ENCODE measurements at places on chromosomes 3 and 15.

DNA sequence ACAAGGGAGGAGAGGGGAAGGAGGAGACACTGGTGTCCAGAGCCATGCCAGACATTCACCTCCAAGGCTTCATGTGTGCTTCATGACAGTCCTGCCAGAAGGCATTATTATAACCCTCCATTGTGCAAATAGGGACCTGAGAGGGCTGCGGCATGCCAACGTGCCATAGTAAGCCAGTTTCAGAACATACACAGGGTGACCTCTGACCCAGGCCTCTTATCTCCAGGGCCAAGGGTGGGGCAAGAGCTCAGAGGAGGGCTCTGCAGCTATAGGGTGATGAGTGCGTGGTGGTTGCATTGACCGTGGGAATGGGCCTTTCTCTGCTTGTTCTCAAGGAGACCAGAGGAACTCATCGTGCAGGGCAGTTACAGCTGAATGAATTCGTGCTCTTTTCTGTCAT is 9.7 kb upstream of the ACSBG1 start:
- DNase-seq: no peak

- DNase-seq: no peak
Measured at GRCh38 chr3:25463836-25464418, 35.9 kb downstream of the RARB start.

DNA sequence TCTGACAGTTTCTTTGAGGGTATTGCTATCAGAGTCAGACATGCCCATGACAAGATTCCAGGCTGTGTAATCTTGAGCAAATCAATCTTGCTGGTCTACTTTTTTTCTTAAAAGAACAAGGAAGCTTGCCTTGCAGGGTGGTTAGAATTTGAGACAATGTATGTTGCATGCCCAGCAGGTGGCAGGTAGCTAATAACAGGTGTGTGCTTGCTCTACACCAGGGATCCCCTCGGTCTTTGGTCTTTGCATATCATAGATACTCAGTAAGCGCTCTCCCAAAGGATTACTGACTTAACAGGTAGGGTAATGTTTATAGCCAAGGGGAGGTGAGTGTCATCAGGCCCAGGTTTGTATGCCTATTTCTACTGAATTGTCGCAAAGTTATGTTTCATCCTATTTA is 37.3 kb downstream of the CACNA1D start:
- DNase-seq: no peak

GRCh38 chr3:15063238-15063637 is 1.9 kb downstream of the MRPS25 start:
- no peak for DNase-seq

DNA sequence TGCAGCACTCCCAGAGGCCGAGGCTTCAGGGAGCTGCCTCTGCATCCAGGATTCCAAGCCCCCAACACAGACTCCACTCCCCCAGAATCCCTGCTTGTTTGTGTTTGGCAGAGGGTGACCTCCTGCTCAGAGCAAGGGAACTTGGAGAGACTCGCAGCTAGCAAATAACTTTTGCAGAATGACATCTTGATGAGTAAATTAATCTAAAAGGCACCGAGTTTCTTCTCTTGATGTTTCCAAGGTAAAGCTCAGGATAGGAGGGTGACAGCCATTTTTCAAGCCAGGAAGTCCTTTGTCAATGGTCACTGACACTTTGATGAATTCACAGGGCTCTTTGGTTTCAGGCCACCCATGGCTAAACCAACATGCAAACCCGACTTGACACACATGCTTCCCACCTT is 523.0 kb downstream of the NTRK3 start:
- no peak for DNase-seq
